ENCODE measurements at places on chromosomes 12 and 14. TPM values are rescaled to one million over a fixed set of nuclear protein-coding genes. Genes with fewer than 3 reads are reported as not detected.

Gene ARMH4
- 82.8 TPM for polyA plus RNA-seq

Gene EID3
- polyA plus RNA-seq: 3.9 TPM

- DNase-seq: no peak
These were observed 101.3 kb downstream of the CACNA1C start for GRCh38 chr12:2154050-2154449.

Gene VASH1
- 36.7 TPM for polyA plus RNA-seq

Gene DNAH10
- polyA plus RNA-seq: 7.5 TPM

Gene GPD1
- 68.6 TPM for polyA plus RNA-seq

DNA sequence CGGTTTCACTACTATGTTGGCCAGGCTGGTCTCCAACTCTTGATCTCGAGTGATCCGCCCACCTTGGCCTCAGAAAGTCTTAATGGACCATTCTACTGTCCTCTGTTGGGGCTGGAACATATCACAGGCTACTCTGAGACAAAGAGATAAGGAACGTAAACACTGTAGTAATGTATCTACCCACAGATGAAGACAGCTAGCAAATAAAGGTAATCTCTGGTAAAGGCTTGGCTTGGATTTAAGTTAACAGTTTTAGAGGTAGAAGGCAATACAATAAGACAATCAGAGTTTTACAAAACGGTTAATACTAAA, 44.6 kb upstream of the ISM2 start:
- no peak for DNase-seq

Gene ACVRL1
- polyA plus RNA-seq: 28.2 TPM

DNA sequence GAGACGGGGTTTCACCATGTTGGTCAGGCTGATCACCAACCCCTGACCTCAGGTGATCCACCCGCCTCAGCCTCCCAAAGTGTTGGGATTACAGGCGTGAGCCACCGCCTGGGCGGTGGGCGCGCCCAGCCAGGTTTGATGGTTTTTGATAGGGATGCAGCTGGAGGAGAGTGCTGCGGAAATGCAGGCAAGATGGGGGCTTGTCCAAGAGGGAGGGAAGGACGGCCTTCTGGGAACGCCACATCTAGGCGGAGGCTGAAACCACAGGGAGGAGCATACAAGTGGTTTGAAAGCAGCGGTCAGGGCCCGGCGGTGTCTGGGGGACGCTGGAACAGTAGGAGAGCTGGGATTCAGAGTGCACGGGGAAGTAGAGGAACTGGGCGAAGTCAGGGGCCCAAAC, 134.6 kb downstream of the VRK1 start:
- DNase-seq: no peak

GRCh38 chr12:54954801-54955200, 29.8 kb downstream of the TESPA1 start:
- DNase-seq: no peak

DNA sequence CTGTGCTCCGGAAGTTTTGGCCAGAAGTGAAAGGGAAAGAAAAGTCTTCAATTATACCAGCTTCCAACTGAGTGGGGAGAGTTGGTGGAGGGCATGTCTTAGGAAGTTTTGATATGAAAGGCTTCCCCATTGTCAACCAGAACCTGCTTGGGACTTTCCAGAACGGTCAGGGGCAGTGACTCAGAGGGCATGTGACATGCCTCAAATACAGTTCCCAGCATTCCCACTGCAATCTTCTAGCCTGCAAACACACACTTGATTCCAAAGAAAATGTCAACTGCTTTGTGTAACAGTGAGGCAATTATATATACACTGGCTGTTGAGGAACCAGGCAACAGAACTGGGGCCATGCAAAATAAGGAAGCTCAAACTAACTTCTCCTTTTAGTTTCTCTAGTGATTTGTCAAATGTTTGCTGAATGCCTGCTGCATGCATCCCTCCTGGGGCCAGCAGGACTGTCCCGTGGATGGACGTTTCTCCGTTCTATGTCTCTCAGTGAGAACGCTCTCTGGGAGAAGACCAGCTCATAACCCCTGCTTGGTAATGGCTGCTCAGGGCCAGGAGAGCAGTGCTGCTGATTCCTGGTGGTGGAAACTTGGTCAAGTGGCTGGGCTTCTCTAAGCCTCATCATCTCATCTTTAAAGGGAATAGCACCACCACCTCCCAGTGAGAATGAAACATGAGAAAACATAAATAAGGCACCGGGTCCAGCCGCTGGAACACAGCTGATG, 18.3 kb downstream of the SLC25A47 start:
- no peak for DNase-seq

GRCh38 chr14:72740966-72741825, 152.7 kb downstream of the DPF3 start:
- DNase-seq: no peak

Gene MIP
- 0.17 TPM for polyA plus RNA-seq

GRCh38 chr12:124490584-124491305, 76.7 kb downstream of the NCOR2 start:
- DNase-seq: no peak

Gene CPNE8
- polyA plus RNA-seq: 15.0 TPM

- no peak for DNase-seq
These were observed 383.1 kb downstream of the TMEM132D start for GRCh38 chr12:129520739-129521138.

DNA sequence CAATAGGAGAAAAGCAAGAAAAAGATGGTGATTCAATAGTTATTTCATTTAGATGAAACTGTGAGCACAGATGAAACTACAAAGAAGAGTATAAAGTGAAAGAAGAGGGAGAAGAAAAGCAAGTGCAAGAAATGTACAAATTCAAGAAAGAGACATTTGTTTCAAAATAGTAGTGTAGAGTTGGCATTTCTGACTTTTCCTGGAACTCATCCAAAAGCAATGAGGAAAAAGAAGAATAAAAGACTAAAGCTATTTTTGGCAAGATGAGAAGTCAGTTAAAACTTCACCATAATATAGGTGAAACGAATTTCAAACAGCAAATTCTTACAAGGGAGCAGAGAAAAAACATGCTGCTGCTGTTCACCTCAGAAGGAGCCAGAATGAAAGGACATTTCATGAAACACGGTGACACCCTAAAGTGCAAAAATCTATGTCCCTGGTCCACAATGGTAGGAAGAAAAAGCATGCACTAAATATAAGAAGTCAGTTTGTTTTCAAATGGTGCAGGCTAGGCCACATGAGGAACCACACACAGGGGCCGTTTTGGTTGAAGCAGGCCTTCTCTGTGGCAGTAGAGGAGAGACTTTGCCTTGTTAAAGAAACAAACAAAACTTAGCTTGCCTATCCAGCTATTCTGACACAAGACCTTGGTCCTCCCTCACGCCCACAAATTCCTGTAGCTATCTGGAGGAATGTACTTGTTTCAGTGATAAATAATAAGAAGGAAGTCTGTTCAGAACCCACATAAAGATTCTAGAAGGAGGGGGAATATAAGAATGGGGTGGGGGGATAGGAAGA, 11.1 kb upstream of the CMAS start:
- no peak for DNase-seq

- DNase-seq: peak; percentile 79
These were observed 135.7 kb downstream of the PPM1H start for GRCh38 chr12:62799126-62799736.

Gene GPR68
- polyA plus RNA-seq: 3.1 TPM

GRCh38 chr12:99119449-99119848, 474.4 kb downstream of the APAF1 start:
- DNase-seq: no peak

- no peak for DNase-seq
These were observed 287.3 kb downstream of the AEBP2 start for GRCh38 chr12:19726592-19726991.

Gene ALKBH2
- 30.0 TPM for polyA plus RNA-seq

Gene SERPINA12
- polyA plus RNA-seq: 0.91 TPM

DNA sequence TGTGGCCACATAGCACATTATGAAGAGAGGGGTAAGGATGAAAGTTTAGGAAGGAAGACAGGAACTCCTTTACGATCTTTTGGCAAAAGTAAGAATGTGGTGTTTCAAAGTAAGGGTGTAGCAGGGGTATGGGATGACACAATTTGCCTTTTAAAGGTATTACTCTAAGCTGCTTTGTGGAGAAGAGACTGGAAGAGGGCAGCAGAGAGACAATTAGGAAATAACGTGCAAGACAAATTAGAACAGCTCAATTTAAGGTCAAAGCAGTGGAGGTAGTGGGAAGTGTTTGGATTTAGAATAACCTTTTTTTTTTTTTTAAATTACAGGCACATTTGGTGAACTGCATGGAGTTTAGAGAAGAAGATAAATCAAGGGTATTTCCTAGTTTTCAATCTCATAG, 342.6 kb downstream of the NOVA1 start:
- peak; percentile 15 for DNase-seq
